ENCODE measurements at places on chromosomes 6 and 20.

DNA sequence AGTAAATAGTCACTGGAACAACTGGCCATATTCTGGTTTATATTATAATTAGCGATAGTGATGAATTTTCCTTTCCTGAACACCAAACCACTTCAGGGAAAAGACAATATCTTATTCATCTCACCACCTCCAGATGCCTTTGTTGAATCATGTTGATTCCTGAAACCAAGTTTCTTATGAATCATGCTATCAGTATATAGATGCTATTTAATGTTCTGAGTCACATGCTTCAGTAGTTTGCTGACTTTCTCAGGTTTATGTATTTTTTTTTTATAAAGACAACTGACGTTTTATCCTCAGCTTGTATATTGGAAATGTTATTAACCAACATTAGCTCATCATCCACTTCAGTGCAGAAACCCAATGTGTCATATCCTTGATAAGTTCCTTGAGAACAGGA, 710.2 kb upstream of the POU3F2 start:
- DNase-seq, result no peak

- no peak for DNase-seq
Observed at GRCh38 chr6:26206868-26207801, 119.9 kb downstream of the HFE start.

- no peak for DNase-seq
Observed at GRCh38 chr20:13900496-13900895, 89.9 kb downstream of the SEL1L2 start.

DNA sequence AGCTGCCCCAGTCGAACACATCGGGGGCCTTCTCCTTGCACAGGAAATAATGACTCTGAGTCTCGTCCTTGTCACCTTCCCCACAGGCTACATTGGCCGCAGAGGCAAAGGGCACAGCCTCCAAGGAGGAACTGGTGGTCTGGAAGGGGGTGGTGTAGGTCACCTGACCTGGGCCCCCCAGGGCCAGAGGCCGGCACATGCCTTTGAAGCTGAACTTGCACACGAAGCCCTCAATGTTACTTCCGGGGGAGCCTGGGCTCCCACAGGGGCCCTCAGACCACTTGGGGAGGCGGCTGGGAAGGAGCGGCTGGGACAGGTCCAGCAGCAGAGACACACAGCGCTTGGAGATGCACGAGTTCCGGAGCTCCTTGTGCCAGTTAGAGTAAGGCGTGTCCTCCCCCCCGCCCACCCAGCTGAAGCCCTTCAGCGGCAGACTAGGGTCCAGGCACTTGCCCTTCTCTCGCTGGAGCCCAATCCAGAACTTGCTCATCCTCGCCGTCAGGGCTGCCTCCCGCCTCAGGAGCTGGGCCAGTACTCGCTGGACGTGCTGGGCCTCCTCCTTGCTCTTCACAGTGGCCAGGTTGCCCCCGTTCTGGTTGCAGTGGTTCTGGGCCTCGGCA, 578 bp downstream of the CD93 start:
- DNase-seq, result no peak

DNA sequence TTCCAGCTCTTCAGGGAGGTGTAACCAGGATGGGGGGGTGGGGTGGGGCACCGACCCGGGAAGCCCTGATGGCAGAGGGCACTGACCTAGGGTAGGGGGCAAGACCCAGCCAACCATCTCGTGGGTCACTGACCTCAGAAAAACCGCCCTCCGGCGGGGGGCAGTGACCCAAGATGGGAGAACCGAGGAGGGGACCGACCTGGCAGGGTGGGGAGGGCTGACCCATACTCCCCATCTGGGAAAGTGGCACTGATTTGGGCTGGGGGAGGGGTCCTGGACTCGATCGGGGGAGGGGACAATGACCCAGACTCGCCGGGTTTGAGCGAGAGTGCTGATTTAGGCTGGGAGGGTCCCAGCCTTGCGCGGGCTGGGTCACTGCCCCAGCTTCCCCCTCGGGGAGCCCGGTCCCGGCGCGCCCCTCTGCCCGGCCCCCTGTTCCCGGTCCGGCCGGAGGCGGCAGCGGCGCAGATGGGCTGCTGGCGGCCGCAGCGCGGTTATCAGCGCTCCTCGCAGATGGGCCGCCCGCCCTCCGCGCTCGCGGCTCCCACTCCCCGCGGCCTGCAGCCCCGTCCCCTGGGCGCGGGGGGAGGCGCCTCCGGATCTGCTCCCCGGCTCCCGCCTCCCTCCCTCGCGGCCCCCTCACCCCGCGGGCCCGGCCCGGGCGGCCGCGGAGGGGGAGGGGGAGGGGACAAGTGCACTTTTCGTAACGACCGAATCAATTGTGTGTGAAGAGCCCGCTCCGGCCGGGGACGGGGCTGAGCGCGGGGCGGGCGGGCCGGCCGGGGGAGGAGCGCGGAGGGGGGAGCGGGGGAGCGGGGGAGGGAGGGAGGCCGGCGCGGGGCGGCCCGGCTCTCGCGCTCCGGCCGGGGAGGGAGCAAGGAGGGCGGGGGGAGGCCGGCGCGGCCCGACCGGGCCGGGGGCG, 2.2 kb downstream of the NOL4L start:
- DNase-seq, result no peak

- no peak for DNase-seq
Observed at GRCh38 chr6:47456536-47456975, 21.0 kb upstream of the CD2AP start.

DNA sequence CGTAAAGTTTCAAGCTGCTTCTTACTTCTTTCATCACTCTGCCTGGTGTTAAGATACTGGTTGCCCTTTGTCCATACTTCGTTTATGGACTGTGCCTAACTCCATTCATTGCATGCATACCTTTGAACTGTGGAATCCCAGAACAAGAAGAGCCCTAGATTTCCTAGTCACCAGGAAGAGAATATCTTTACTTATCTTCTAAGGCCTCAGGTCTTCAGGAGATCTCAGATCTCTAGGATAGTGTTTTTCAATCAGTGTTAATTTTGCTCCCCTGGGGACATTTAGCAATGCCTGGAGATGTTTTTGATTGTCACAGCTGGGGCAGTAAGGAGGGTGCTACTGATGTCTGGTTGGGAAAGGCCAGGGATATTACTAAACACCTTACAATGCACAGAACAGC, 35.5 kb upstream of the GJA1 start:
- no peak for DNase-seq

GRCh38 chr20:25339608-25340007, 51.0 kb downstream of the ABHD12 start:
- no peak for DNase-seq

- no peak for DNase-seq
Observed at GRCh38 chr6:141492521-141493284, 640.0 kb upstream of the GJE1 start.

GRCh38 chr6:85191656-85192055, 258.2 kb upstream of the NT5E start:
- DNase-seq, result no peak

- no peak for DNase-seq
Observed at GRCh38 chr6:145838305-145838704, 23.7 kb upstream of the FBXO30 start.

DNA sequence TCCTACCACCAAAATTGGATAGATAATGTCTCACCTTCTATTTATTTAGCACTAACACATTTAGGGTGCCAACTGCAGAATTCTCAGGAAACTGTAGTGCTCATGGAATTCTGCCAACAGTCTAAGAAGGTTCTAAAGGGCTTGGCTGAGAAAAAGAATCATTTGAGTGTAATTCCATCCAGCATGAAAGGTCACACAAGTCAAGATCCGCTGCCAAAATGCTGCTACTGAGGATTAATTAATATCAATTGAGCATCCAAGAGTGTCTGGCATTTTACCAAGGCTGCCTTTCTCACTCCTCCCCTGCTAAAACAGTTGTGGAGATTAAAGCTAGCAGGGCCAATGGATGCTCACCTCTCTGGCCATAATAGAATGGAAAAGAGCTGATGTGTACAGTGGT, 112.7 kb downstream of the FHL5 start:
- DNase-seq, result no peak

GRCh38 chr6:51027283-51028065, 208.8 kb downstream of the TFAP2B start:
- no peak for DNase-seq

DNA sequence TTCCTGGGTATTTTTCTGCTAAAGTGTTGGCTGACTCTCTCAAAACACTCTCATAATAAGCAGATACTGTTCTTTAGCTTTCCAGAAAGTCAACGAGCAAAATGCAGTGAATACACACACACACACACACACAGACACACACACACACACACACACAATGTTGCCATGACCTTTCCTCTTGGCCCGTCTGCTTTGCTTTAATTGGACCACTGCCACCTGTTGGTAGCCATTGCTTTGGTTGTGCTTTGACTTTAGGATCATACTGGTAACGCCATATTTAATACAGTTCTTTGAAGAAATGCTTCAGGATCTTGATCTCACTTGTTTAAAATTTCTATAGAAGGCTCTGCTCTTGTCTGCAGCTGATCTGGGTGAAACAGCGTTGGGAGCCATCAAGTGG, 4.4 kb downstream of the FIG4 start:
- no peak for DNase-seq

GRCh38 chr20:35129647-35130069, 17.5 kb downstream of the EDEM2 start:
- no peak for DNase-seq

DNA sequence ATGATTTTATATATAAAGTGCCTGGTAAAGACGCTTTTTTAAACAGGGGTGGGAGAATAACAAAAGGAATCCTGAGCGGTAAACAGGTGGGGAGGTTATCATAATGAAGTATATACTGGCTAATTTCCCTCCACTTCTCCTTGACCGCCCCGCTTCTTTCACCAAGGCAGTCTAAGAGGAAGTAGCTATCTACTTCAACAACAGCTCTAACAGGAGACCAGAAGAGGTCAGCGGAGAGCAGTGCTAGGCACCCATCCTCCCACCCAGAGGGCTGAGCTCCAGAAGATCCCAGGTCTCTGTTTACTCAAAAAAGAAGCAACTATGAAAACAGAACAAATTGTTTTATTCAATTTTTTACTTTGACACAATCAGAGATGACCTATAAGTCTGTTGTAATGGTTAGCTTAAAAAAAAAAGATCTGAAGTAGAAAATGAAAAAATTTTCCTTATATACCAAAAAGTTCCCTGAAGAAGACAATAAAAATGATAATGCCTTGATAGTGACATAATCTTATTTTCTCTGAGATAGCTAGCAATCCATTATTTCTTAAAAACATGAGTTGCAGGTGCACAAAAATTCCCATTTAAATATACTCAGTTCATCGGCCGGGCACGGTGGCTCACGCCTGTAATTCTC, 141.1 kb downstream of the PDSS2 start:
- DNase-seq, result no peak

DNA sequence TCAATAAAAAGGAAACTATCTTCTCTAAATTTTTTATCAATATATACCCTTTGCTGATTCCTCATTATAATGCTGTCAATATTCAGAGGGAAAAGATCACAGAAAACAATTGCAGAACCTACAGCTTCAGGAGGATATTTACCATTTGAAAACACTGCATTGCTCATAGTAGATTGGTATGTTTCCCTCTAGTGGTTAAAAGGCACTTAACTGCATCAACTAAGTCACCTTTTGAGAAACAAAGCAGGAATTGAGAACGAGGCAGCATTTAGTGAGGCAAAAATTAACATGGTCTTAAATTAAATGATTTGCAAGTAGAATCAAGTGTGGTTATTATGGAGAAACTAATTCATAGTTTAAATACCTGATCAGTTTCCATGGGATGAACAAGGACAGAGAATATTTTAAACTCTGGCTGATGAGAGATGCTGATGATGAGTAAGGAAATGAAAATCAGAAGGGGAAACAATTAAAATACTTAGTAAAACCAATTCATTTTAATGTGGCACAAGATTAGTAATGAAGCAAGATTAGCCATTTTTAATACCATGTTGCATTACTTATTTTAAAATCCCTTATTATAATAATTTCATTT, 642.1 kb downstream of the EPHA7 start:
- DNase-seq, result no peak

DNA sequence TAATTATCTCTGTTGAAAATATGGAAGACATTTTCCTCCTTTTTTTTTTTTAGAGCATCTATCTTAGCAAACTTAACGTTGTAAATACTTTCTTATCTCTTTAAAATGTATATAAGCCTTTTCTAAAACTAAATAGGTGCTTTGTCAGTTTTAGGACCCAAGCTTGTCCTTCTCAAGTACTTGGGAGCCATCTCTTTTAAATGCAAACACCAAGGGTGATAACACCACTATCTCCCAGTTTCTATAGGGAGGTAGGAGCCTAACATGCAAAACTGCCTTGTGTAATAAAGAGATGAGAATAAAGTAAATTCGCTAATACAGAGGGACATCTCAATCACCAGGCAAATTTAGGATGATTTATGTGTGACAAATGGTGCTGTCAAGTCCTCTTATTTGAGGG, 157.0 kb upstream of the FAM83B start:
- no peak for DNase-seq

- DNase-seq, result no peak
Observed at GRCh38 chr6:11467364-11467763, 70.2 kb upstream of the TMEM170B start.
